ENCODE measurements at places on chromosomes 4 and X. TPM values are rescaled to one million over a fixed set of nuclear protein-coding genes. Genes with fewer than 3 reads are reported as not detected.

MFAP3L gene
- total RNA-seq, result 1.0 TPM

SERPINA7 gene
- not detected for total RNA-seq

RAI2 gene
- 1.1 TPM for total RNA-seq

SLC6A14 gene
- 0.17 TPM for total RNA-seq

NXF2 gene
- not detected for total RNA-seq
